ENCODE measurements at places on chromosomes 16 and 17.
A peak's percentile ranks its signal among the peaks of the same experiment; 100 is the strongest.

DNA sequence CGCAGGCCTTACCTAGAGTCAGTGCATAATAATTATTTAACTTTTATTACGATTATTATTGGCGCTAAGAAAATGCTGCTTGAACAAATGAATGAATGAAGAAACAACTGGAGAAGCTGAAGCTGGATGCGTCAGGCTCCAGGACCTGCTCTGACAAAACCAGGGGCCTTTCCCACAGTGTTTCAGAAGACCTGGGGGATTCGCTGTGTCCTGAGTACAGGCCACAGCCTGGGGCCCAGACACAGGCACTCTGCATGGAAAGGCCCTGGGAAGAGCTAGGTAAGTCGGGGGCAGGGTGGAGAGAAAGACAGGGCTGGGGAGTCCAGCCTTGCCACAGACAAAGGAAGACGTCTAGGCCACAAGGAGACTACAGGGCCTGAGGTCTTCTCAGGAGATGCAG lies 226.1 kb downstream of the ZNF423 start:
- no peak for DNase-seq

GRCh38 chr17:3727041-3727440 lies 3.3 kb downstream of the HASPIN start:
- no peak for DNase-seq

- peak; percentile 63 for DNase-seq
Observed at GRCh38 chr17:6421700-6422604, 13.0 kb downstream of the AIPL1 start.

DNA sequence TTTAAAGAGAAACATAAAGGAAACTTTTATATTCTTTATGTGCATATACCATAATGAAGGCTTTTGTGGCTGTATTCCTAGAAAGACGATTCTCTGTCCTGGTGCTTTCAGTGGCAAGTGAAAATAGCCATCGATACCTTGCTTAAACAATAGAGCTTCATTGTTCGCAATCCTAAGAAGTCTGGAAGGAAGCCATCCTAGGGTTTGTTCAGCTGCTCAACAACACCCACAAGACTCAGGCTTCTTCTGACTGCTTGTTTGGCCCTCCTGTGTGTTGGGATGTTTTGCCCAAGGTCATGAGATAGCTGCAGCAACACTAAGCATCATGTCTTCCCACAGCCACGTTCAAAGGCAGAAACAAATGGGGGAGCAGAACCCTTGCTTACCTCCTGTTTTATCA lies 36.1 kb upstream of the COX10 start:
- DNase-seq: no peak

- peak; percentile 90 for DNase-seq
Observed at GRCh38 chr17:66468241-66469087, 166.1 kb downstream of the PRKCA start.

DNA sequence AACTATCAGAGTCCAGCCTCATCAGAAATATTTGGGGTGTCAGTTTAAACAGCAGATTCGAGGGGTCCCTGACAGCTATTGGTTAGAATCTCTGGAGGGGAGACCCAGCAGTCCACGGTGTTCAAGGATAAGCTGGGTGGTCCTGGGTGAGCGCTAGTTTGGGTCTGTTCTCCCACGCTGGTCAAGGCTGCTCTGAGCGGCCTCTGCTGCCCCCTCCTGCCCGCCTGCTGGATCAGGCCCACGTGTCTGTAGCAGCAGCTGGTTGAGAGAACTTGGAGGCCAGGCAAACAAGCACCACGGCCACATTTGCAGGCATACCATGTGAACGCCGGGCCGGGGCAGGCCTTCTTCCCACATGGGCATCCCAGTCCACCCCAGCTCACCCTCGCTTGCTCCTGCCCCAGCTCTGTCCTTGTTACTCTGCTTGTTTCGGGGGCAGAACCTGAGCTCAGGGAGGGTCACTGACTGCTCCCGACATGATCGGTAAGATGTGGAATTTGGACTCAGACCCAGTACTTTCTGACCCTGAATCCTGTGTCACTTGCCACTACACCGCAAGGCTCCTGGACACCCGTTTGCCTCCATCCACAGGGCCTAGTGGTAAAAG lies 7.4 kb downstream of the FOXF1 start:
- peak; percentile 25 for DNase-seq

DNA sequence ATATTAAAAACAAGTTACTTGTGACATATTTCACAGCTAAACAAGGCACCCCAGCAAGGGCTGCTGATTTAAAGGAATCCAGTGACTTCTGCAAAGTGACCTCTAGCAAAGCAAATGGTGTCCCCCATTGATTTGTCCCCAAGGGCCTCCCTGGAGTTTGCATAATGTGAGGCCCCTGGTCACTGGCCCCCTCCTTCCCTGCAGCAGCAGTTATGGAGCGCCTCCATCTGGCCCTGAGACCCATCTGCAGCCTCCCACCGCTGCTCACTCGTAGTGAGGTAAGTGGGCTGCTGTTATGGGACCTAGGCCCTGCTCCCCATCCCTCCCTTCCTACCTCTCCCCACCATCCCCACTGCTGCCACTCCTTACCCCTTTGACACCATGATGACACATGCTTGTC lies 19.6 kb upstream of the EEF2K start:
- DNase-seq: no peak

GRCh38 chr17:67417507-67417906 lies 40.4 kb downstream of the PITPNC1 start:
- no peak for DNase-seq

DNA sequence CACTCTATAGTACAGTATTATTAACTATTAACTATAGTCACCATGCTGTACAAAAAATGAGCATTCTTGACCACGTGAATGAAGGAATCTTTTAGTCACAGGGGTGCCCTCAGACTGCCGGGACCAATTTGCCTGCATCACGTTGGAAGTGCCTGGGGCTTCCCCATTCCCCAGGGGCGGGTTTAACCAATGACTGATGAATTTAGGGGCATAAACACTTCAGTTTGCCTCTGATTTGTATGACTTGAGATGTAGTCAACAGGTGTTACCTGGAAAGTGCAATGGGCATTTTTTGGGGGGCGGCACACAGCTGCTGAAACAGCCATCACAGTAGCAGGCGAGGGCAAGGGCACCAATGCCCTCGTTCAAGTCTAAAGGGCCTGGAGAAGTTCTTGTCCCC lies 8.7 kb upstream of the PYY start:
- DNase-seq: no peak

DNA sequence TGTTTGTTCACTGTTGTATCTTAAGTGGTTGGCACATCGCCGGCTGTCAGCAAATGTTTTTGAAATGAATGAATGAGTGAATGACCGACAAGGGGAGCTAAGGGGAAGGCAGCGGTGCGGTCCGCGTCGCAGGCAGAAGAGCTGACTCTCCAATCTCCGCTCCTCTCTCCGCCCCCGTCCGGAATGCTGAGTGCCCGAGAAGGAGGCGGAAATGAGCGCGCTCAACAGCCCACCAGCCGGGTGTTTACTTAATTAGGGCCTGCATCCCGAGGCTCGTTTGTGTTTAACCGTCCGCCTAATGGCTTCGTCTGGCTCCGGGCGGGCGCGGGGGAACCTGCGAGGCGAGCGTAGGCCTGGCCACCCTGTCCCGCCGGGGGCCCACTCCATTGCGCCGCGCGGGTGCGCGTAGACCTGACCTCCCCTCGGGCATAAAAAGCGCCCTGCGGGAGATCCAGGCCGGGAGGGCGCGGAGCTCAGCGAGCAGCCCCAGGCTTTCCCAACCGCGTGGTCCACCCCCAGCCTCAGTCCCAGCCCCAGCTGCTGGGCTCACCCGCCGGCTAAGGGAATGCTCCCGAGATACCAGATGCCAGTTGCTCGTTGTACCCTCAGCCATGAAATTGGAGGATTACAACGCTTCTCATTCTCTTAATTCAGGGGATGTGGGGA lies 2.5 kb upstream of the CDH3 start:
- DNase-seq: no peak

GRCh38 chr16:31265329-31266245 lies 5.8 kb downstream of the ITGAM start:
- DNase-seq: no peak

GRCh38 chr16:6558661-6559060 lies 774.0 kb upstream of the RBFOX1 start:
- DNase-seq: no peak

DNA sequence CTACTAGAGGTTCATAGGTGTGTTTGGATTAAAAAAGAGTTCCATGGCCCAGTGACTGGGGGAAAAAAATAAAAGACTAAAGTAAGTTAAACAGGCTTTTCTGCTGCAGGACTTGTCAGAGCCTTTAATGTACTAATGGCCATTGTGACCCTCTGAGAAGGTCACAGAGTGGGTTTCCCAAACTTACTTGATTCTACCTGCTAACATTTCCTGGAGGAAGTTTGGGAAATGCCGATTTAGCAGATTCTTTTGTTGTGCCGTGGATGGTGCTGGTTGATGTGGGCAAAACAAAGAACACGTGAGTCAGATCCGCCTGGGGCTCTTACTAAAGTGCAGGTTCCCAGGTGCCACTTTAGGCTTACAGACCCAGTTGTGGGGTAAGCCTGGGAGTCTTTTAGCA lies 13.6 kb upstream of the STH start:
- no peak for DNase-seq

- DNase-seq: no peak
Observed at GRCh38 chr17:8685381-8685780, 54.9 kb upstream of the MYH10 start.

Measured in erythroblast (primary cell).